Activated T-cell treated with anti-CD3 and anti-CD28 coated beads for 1 hour (primary cell): ENCODE measurements at places on chromosomes 11 and 22.

GRCh38 chr11:124551987-124552386 is 8.5 kb upstream of the OR8B12 start:
- DNase-seq, result no peak

- no peak for DNase-seq
These were observed 23.3 kb upstream of the POU2AF1 start for GRCh38 chr11:111402411-111402810.

DNA sequence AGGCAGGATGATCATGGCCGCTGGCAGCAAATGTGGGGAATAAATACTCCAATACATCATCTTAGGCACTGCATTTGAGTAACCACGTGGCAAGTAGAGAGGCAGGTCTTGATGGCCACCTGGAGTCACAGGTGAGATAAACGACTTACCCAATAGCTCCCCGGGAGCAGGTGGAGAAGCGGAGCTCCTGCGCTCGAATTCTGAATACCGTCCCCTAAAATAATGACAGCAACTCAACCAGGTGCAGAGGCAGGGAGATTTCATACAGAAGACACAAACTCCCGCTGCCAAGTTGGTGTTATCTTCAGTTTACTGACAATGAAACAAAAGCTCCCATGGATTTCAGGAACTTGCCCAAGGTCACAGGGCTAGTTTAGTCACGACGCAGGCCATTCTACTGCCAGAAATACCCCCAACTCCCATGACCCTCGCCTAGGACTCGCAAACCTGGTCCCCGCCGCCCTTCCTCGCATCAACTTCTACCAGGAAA is 437 bp downstream of the SLC43A3 start:
- no peak for DNase-seq

GRCh38 chr11:11923828-11924227 is 82.1 kb downstream of the USP47 start:
- DNase-seq, result no peak
